NCI-H524 (cell line): ENCODE measurements at places on chromosomes 12 and 14.

- no peak for DNase-seq
Observed at GRCh38 chr12:49547090-49547690, 8.4 kb downstream of the KCNH3 start.

DNA sequence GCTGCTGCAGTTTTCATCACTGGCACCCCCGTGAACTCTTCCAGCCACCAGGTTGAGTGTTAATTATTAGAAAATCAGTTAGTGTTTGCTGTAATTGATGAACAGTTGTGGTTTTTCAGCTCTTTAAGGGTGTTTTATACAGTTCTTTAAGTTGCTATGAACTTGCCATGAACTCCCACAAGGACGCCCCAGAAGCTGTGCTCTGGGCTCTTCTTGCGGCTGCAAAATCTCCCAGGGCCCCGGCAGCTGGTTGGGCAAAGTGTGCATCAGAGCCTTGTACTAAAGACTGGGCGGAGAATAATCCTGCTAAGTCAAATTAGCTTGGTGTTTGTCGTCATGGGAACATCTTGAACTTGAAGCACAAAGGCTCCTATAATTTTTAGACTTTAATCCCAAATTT, 82.2 kb downstream of the EML1 start:
- DNase-seq = peak; percentile 53

DNA sequence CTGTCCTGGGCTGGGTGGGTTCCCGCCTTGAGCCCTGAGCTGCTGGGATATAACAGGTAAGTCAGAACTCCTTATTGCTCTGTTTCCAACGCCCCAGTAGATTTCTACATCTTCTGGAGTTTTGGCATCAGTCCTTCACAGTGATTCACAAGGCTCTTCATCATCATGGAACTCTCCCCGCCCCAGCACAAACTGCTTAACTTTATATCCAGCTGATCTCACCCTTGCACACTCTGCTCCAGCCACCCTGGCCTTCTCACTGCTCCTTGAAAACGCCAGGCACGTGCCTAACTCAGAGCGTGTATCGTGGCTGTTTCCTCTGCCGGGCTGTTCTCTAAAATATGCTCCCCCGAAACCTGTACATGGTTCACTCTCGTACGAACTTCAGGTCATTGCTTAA, 264.9 kb downstream of the NOVA1 start:
- DNase-seq = no peak

- DNase-seq = no peak
Observed at GRCh38 chr12:43973993-43974392, 138.1 kb downstream of the TMEM117 start.

GRCh38 chr12:111330800-111331752, 37.8 kb downstream of the PHETA1 start:
- DNase-seq = peak; percentile 68

DNA sequence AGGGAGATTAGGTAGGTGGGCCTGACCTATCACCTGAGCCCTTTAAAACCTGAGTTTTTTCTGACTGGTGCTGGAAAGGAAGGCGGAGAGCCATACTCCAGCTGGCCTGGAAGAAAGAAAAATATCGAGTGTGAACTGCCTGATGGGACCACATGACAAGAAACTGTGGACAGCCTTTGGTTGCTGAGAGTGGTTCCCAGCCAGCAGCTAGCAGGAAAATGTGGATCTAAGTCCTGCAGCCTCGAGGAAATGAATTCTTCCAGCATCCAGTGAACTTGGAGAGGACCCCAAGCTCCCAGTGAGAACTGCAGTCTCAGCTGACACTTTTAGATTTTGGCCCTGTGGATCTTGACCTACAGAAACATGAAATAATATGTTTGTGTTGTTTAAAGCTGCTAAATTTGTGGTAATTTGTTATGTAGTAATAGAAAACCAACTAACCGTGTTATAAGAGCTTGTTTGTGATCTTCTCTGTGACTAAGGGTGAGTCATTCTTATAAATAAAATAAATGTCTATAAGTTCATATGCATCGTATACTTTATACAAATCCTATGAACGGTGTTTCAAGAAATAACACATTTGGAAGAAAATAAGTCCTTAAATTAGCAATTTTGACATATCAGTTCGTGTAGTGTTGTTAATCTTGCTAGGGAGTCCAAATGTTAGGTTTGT, 359.6 kb downstream of the BMP4 start:
- DNase-seq = no peak

GRCh38 chr14:58963873-58964597, 224.4 kb upstream of the DAAM1 start:
- no peak for DNase-seq

DNA sequence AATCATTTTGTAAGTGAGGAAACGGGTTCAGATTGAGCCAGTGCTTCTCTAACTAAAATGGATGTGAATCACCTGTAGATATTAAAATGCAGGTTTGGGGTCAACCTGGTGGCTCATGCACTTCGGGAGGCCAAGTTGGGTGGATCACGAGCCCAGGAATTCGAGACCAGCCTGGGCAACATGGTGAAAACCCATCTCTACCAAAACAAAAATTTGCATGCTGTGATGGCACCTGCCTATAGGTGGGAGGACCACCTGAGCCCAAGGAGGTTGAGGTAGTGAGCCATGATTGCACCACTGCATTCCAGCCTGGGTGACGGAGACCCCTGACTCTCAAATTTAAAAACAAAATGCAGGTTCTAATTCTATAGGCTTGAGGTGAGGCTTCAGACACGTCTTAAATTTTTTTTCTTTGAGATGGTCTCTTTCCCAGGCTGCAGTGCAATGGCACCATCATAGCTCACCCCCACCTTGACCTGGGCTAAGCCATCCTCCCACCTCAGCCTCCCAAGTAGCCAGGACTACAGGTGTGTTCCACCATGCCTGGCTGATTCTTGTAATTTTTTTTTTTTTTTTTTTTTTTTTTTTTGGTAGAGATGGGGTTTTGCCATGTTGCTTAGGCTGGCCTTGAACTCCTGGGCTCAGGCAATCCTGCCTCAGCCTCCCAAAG, 9.0 kb downstream of the TUBA1C start:
- no peak for DNase-seq

- peak; percentile 36 for DNase-seq
Observed at GRCh38 chr12:65306366-65307168, 28.1 kb downstream of the MSRB3 start.

GRCh38 chr14:51295646-51296263, 55.7 kb downstream of the TMX1 start:
- no peak for DNase-seq

DNA sequence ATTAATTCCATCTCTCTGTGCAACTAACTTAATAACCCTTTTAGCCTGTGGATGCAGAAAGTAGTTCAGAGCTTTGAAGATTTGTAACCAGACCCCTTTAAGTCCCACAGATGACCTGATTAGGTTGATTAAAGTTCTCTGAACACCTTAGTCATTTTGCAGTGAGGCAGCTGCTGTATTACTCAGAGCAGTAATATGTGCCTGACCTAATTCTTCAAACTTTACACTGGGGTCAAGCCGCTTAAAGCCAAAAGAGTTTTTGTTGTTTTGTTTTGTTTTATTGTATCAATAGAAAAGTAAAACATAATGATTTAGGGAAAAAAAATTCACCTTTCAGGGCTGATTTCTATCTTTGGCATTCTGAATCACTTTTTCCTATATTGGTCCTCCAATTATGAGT, 78.6 kb upstream of the PLEKHG7 start:
- peak; percentile 78 for DNase-seq

GRCh38 chr12:65829716-65830115, 5.4 kb downstream of the HMGA2 start:
- DNase-seq = no peak

- DNase-seq = peak; percentile 57
Observed at GRCh38 chr12:119989731-119990381, 820 bp downstream of the BICDL1 start.

DNA sequence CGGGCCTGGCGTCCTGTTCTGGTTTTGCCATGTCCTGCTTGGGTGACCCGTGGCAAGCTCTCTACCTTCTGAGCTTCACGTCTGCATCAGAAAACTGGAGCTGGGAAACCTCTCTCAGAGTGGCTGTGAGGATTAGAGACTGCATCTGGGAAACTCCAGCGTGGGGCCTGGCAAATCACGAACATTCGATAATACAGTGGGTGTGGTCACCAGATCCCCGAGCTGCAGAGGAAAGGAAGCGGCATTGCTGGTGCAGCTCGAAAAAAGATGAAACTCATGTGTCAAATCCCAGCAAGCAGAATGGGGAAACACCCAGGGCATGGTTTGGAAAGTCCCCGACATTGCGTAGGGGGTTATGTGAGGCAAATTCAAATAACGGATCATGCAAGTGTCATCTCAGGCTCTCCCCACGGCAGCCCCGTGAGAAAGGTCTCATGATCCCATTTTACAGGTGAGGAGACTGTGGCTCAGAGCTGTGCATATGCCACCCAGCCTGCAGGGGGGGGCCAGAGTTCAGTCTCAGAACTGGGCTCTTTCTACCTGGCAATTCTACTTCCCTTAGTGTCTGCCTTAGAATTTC, 98.1 kb upstream of the VRK1 start:
- no peak for DNase-seq
